Small intestine (tissue), 16 donors: ENCODE measurements at places on chromosomes 4 and X. TPM values are rescaled to one million over a fixed set of nuclear protein-coding genes. Genes with fewer than 3 reads are reported as not detected.

DNA sequence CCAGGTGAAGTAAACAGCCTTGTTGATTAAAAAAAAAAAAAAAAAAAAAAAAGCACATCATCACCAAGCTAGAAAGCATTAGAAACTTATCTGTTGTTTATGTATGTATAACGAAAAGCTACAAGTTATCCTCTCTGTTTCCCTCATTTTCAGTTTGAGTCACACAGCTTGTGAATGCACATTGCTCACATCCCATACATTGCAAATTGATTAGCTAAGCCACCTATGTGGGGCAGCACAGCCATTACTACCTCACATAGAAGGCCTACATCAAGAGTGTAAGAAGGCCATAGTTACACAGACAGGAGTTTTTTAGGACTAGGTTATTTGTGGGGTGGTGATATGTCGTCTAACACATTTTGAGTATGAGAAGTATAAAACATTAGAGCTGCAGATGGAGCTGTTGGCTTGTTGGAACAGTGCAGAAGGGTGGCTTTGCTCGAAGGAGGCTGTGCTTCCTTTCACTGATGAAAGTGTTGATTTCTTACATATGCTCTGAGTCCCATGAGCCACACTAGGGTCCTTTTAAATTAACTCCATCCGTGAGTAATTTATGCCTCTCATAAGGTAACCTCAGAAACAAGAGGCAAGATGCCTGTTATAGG lies 431.6 kb downstream of the GABRG1 start:
- no peak for DNase-seq

DNA sequence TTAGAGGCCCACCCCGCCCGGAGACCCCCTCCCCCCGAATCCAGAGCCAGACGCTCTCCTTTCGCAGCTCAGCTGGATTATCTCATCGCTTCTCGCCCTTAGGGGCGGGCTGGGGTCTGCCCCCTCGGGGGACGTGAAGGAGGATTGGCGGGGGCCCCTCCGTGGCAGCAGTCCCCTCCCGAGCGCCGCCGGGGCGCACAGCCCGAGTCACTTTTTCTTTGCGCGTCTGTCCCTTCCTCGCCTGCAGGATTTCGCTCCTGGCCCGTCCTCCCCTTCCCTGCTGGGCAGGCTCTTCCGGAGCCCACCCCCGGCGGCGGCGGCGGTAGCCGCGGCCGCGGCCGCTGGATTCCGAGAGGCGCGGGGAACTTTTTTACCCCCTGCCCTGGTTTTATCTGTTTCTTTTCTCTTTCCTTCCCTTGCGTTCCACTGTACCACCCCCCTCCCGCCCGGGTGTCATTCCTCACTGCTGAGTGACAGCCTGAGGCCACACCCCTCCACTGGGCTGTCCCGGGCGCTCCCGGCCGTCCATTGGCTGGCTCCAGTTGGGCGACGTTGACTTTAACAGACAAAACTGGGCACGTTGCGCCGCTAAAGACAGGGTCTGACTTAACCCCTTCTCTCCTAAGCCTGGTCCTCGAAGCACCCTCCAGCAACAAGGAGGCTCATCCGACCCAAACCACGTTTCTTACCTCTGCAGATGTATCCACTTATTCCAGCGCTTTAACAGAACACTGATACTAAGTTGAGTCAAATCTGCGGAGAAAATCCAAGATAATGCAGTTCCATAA lies 492 bp upstream of the NKX3-2 start:
- peak; percentile 72 for DNase-seq

DNA sequence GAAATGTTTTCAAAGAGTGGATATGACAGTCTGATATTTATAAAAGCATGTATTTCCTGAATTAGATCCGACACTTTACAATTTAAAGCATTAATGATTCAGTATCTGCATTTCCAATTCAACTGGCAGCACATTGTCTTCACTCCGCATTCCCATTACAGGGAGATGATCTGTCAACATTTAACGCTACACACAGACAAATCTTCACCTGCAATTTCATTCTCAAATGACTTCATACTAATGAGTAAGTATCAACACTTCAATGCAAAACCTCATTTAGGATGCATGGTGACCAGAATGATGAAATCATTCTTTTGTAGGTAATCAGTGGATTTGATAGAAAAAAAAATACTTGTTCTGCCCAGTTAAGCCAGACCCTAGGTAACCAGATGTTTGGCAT lies 749.6 kb downstream of the CENPC start:
- DNase-seq: no peak

GRCh38 chr4:98663226-98664006 lies 5.0 kb upstream of the TSPAN5 start:
- DNase-seq: peak; percentile 46

DNA sequence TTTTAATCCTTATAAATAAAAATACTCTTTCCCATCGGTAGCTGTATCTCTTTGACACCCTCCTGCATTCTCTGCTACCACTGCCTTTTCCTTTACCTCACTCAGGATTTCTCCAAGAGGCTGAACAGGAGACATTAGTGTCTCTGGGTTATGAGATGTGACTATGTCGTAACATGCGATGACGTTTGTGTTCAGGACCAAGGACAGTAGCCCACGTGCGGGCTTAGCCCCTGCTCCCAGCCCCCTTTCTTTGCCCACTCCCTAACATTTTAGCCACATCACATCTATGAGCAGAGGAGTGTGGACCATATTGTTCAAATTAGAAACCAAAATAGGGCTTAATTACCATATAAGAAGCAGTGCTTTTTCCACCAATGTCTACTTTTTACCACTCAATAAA lies 369.3 kb downstream of the FBXW7 start:
- peak; percentile 31 for DNase-seq

GRCh38 chrX:110308220-110308619 lies 9.7 kb downstream of the AMMECR1 start:
- DNase-seq: no peak

- no peak for DNase-seq
These were observed 174.0 kb upstream of the MXRA5 start for GRCh38 chrX:3520458-3520857.

DNA sequence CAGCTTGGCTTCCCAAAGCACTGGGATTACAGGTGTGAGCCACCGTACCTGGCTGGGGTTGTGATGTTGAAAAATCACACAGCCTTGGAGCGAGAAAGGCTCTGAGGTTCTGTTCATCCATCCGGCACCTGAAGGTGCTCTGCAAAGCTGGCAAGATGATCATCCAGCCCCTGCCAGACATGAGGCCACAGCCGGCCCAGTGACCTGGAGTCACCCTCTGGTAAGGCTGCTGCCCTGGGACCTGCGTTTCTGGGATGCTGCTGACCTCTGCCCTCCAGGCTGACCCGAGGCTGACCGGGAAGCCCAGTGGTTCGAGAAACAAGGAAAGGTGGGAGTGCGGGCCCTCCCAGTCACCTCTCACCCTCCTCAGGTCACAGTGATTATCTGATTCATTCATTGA lies 13.5 kb upstream of the WFS1 start:
- DNase-seq: no peak

The GLRA2 gene
- not detected for polyA plus RNA-seq

The RAB28 gene
- 8.4 TPM for polyA plus RNA-seq

The MAGEA9B gene
- polyA plus RNA-seq: 0.06 TPM

The TMSB15C gene
- polyA plus RNA-seq: 2.9 TPM
